ENCODE measurements at places on chromosomes 4 and X.

DNA sequence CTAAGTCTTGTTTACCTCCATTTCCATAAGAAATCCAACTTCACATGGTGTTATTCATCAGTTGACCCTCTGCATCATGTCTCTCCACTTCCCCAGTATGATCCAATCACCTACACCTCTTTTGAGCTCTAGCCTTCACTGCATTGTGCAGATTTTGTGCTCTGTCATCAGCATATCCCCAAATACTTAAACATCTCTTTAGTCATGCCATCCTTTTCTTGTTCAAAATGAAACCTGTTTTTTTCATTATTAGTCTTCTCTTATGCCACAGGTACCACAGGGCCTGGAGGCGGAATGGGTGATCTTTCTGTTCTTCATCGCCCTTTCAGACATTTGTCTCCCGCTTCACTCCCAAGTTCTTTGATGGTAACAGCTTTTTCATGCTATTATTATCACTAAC lies 382.7 kb upstream of the GALNTL6 start:
- no peak for DNase-seq

GRCh38 chr4:38368613-38369012 lies 295.4 kb upstream of the KLF3 start:
- no peak for DNase-seq

DNA sequence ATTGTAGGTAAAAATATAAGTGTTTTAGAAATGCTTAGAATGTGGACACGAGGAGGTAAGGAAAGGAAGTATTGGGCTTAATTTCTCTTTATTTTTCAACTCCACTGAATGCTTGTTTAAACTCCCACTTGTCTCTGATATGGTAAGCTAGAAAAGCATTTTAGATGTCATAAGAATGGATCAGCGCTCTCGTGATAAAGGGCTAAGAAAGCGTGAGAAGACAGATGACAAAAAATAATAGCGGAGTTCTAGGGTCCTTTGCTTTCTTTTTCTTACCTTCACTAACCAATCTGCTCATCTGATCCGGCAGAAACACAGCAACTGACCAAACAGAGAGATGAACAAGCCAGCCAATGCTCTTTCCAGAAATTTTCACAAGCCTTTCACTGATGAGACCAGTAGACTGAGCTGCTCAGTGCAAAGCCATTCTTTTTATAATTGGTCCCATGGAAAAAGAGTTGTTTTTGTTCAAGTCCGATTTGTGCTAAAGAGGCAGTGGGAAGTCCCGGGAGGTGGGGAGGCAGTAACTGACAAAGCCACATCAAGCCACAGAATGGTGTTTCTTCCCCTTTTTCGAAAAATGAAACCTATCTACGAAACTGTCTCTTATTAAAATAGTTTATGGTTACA lies at the start of gene TASL:
Gene TASL, minus strand, starts transcription at position 405 of the 630 bp plus-strand sequence. CDS start 17,411 bp downstream, outside the sequence.
- DNase-seq, result no peak

- no peak for DNase-seq
Observed at GRCh38 chr4:20995610-20996009, 295.4 kb downstream of the PACRGL start.

- no peak for DNase-seq
Observed at GRCh38 chrX:68652326-68653170, 5.1 kb downstream of the STARD8 start.

- DNase-seq, result no peak
Observed at GRCh38 chr4:170157670-170158069, 67.9 kb upstream of the AADAT start.

DNA sequence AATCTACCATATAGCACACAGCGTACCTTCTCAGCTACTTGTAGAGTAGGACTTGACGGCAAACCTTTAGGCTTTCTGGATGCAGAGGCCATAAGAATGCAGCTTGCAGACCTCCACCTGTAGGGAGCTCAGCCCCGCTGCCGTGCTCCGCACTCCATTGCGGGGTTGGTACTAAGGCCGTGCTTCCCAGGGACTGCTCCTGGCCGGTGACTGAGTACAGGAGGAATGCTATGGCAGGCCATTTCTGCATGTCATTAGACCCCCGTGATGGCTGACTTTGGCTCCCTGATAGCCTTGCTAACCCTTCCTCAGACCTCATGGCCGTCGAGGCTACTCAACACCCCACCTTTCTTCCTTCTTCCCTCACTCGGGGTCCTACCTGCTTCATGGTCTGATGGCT lies 26.4 kb downstream of the TIGD2 start:
- DNase-seq, result no peak

- no peak for DNase-seq
Observed at GRCh38 chr4:169074117-169074516, 64.1 kb upstream of the CBR4 start.

GRCh38 chrX:132718431-132718958 lies 229.7 kb upstream of the MBNL3 start:
- DNase-seq, result no peak

- DNase-seq, result no peak
Observed at GRCh38 chr4:110195561-110196205, 2.7 kb downstream of the ELOVL6 start.

DNA sequence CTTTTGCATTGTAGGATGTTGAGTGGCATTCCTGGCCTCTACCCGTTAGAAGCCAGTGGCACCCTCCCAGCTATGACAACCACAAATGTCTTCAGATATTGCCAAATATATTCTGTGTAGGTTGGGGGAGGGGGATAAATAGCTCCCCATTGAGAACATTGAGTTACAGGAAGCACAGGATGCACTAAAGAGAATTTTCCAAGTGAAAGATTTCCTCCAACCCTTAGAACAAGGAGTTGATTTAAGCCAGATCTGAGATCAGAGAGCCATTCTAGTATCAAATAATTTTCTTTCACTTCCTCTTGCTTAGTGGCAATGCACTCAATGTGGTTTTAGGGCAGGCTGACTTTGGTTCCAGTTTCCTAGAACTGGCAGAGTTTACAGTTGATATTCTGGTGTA lies 436.6 kb downstream of the C4orf33 start:
- no peak for DNase-seq

GRCh38 chr4:100169491-100170485 lies 20.5 kb downstream of the DDIT4L start:
- DNase-seq, result no peak
